Caki2 (cell line): ENCODE measurements at places on chromosomes 7 and 10.

DNA sequence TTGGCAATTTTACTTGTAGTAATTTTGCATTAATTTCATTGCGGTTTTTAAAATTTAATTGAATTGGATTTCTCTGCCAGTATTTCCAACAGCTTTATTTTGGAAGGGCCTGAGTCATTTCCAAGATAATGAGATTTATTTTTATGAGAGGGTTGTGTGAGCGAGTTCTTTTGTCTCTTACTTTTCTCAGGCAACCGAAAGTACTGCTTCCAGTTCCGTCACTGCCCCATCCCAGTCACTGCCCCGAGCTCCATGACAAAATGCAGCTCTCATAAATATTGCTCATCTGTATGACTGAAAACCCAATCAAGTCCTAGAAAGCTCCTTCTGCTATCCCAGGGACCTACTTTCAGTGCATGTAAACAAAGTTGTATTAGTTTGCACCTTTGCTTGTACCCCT is 468.4 kb upstream of the SEMA3D start:
- DNase-seq = no peak

- DNase-seq = no peak
Observed at GRCh38 chr7:142863891-142864685, 9.2 kb downstream of the EPHB6 start.

DNA sequence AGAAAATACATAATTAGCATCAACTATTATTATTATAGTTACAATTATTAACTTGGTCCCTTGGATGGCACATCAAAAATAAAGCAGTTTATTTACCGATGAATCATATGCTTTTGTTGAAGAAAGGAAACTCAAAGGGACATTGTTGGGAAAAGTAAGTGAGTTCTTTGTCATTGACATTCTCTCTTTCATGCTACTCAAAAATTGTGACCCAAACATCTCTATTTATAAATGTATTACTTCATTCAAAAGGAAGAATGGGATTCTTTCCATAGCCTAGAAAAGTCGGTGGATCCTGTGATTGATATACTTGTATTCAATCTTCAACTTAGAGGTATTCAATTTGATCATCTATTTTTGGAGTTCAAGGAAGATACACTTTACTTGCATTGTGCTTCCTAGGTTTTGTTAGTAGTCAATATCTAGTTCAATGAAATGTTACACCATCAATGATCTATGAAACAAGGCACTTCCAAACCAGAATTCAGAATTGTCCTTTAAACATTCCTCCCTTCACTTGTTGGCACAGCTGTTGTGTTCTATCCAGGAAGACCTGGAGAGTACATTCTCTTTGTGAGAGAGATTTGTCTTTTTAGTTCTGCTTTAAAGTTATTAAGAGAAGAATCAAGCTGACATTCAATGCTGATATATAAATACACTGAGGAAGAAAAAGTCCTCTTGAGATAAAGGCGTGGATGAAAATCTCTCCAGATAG is 235.2 kb downstream of the TMEM26 start:
- DNase-seq = no peak

GRCh38 chr10:113037218-113037617 is 87.2 kb downstream of the TCF7L2 start:
- no peak for DNase-seq

DNA sequence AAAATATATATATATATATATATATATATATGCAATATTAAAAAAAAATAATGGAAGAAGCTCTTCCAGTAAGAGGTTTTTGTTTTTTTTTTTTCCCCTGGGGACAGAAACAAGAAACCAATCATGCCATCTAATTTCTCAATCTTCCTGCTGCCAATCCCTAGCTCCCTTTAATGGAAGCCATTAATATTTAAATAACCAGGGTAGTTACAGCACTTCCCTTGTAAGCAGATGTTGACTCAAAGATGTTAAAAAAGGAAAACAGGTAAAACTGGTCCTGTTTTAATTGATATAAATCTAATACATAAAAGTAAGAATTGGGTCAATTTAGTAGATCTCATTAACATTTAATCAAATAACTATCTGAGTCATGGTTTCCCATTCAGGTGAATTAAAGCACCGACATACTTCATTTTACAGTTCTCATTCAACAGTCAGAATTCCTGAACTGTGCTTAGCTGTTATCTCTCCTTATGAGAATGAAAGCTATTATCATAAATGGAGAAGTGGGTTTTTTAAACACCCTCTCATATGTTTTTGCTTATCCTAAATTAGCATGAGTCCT is 22.6 kb downstream of the CPVL start:
- no peak for DNase-seq

- no peak for DNase-seq
Observed at GRCh38 chr10:104253106-104253505, 1.6 kb upstream of the GSTO1 start.

DNA sequence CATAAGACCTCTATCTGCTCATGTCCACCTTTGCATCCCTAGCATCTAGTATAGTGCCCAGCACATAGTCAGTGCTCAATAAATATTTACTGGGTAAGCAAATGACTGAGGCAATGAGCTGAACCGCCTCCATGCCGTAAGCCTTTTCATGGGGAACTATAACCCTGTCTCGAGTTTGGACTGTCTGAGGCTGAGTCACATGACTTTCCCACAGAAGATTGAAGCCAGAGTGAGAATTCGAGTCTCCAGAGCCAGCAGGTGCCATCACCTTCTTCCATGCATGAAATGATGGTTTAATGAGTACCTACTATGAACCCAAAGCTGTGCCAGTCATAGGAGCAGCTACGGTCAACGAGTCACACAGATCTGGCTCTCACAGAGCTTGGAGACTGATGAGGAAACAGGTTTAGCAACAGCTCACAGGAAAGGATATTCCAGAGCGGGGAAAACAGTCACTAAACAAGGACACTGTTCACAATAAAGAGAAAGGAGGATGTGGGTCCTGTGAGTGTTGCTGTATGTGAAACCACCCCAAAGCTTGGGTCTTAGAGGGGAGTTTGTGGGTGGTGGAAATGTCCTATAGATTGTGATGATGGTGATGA is 75.2 kb downstream of the TEX36 start:
- no peak for DNase-seq

DNA sequence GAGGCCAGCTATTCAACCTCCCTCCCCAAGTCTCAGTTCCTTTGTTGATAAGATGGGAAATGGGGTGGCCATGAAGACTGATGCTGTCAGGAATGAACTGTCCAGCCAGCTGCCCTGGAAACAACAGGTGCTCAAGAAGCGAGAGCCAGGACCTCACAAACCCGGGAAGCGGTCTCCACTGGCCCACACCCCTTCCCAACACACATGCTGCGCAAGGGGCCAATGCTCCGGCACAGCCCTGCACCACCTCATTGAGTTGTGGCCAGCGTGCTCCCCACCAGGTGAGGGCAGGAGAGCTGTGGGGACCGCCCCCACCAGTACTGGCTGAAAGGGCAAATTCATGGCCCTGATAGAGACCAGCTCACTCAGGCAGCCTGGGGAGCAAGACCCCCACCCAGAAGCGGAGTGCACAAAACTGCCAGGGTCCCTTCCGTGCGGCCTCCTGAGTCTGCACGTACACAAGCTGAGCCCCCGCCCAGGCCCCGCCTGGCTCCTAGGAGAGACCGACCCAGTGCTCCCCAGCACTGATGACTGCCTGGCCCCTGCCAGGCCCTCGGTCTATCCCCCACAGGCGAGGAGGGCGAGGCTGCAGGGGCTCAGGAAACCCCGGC is 216.6 kb downstream of the MAD1L1 start:
- no peak for DNase-seq

DNA sequence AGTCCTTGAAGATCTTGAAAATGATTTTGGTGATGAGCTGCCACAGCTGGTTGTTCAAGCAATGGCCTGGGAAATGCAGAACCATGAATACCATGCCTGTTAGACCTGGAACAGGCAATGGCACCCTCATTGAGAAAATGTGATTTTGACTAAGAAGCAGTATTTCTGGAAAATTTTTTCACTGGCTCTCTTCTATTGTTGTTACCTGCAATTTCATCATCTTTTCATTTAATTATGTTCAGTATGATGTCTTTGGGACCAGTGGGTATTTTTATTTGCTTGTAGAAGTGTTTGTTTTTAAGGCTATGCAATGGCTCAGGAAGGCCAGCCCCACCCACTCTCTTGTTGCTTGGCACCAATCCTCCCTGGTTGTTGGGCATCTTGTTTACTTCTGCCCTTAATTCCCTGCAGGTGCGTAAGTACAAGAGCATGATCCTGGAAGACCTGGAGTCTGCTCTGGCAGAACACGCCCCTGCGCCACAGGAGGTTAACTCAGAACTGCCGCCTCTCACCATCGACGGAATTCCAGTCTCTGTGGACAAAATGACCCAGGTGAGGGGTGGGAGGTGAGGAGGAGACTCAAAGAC is 78.6 kb downstream of the NRF1 start:
- DNase-seq = no peak

- DNase-seq = peak; percentile 81
Observed at GRCh38 chr10:100696477-100696901, 48.9 kb upstream of the PAX2 start.

DNA sequence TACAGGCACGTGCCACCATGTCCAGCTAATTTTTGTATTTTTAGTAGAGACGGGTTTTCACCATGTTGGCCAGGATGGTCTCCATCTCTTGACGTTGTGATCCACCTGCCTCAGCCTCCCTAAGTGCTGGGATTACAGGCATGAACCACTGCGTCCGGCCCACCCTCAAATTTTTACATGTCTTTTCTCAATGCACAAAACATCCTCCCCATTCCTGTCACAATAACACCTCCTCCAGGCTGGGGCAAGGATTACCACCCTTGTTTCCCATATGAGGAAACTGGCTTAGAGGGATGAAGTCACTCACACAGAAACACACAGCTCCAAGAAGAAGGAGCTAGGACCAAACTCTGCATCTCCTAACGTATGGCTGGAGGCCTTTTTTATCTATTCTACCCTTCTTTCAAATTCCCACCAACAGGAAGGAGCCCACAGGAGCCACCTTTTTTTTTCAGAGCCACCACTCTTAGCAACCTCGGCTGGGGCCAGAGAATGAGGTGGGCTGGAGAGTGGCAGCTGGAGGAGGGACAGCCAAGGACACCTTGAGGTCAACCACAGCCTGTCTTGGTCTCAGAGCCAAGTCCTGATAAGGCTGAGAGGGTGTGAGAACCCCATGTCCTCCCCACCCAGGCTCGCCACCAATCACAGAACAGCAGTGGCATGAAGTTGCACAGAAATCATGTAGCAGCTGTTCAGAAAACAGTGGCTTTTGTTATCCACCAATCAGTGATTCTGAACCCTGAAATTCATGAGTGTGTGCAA is 113.1 kb upstream of the PDLIM1 start:
- no peak for DNase-seq

GRCh38 chr7:135748770-135749169 is at the start of gene FAM180A:
Gene FAM180A, minus strand, starts transcription at chr7:135748813. Its CDS starts 233 bp downstream, at chr7:135748580.
- DNase-seq = no peak

DNA sequence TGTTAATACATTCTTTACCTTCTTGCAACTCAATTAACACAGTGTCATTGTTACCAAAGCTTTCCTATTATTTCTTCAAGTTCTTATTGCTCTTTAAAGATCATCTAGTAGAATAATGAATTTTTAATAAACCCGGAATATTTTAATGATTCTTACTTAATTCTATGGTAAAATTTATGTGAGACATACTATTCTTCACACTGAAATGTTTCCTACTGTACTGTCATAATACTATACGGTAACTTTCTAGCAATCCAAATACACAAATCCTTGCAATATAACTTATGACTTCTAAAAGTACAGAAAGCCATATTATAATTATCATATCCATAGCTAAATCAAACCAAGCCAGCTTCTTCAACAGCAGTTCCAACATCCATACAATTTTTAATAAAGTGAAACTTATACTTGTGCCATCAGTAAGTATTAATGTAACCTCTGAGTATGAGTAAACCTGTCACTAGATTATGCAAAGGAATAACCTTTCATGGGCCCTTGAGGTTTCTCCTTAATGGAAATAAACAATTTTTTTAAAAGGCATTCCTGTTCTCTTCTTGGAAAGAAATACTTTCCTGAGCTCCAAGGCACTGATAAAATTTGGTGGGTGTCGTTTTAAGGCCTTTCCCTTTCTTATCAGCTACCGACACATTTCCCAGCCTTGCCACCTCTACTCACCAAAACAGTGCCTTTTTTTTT is 87.4 kb downstream of the IMMP2L start:
- DNase-seq = no peak

DNA sequence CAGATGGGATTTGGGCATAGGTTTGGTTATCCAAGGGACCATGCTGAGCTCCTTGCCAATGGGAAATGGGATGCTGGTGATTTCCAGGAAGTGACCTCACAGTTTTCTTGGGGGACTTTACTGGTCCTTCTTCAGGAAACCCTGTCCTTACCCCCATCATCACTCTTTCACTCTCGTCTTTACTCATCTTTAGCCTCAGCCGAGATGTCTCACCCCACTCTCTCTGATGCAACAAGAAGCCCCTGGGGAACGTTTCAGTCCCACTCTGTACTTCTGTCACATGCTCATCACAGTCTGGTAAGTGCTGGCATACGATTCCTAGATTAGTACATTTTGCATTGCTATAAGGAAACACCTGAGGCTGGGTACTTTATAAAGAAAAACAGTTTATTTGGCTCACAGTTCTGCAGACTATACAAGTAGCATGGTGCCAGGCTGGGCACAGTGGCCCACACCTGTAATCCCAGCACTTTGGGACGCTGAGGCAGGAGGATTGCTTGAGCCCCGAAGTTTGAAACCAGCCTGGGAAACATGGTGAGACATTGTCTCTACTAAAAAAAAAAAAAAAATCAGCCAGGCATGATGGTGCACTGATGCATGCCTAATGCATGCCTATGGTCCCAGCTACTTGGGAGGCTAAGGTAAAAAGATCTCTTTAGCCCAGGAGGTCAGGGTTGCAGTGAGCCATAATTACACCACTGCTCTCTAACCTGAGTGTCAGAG is 63.5 kb upstream of the VKORC1L1 start:
- peak; percentile 61 for DNase-seq

GRCh38 chr10:1406132-1406966 is 331.0 kb downstream of the ADARB2 start:
- no peak for DNase-seq

GRCh38 chr10:100766693-100767421 is 21.5 kb downstream of the PAX2 start:
- no peak for DNase-seq

DNA sequence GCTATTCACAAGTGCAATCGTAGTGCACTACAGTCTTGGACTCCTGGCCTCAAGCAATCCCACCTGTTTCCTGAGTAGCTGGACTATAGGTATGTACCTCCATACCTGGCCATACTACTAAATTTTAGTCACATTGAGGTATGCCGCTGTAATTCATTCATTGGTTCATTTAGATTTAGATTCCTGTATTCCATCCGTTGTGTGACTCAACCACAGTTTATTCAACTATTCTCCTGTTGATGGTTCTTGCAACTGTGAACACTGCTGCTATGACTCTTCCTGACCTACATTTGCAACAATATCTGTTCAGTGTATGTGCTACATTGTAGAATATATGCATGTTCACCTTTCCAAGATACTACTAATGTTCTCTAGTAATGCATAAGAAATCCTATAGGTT is 8.0 kb upstream of the ZCCHC24 start:
- DNase-seq = no peak

GRCh38 chr7:43538404-43538771 is 44.5 kb upstream of the STK17A start:
- no peak for DNase-seq
